Motor neuron (in vitro differentiated cells): ENCODE measurements at places on chromosomes 6 and 20. TPM values are rescaled to one million over a fixed set of nuclear protein-coding genes. Genes with fewer than 3 reads are reported as not detected.

ENPP3 gene
- total RNA-seq, result 0.21 TPM in 1 of 2 replicates, not detected in the other

GRCh38 chr20:51042657-51043247, 19.8 kb upstream of the KCNG1 start:
- ATAC-seq, result peak; percentile 31

- no peak for ATAC-seq
Observed at GRCh38 chr20:52682237-52682636, 289.9 kb upstream of the TSHZ2 start.

DNA sequence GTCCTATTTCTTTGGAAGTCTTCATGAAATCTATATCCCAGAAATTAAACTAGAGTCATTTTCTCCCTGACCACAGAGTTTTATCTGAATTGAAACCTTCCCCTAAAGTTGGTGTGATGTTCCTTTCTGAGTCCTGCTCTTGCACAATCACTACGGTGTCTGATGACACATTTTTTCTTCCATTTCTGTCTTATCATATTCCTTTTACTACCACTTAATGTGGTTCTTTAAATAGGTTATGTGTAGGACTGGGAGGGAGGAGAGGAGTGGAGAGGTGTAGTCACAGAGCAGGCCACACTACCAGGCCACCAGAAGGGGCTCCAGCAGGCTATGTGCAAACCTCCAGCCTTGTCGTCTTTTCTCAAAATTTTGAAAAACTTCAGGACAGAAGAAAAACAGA, 39.7 kb upstream of the ATXN1 start:
- ATAC-seq, result no peak

DNA sequence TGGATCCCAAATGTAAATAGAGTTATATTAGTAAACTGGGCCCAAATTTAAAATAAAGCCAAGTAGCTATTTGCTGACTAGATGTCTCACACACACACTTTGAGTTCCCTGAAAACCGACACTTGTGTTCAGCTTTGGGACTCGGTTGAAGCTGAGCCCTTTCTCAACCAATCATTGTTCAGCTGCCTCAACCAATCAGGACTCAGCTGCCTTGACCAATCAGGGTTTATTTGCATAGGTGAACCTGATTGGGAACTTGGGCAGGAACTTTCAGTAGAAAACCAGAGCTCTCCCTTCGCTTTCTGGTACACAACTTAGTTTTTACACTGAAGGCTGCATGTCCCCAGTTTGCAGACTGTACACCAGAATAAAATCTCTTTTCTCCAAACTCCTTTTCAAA, 301.7 kb downstream of the FOXA2 start:
- no peak for ATAC-seq

PDE7B gene
- 0.26 and 0.41 TPM in 2 replicates for total RNA-seq

DNA sequence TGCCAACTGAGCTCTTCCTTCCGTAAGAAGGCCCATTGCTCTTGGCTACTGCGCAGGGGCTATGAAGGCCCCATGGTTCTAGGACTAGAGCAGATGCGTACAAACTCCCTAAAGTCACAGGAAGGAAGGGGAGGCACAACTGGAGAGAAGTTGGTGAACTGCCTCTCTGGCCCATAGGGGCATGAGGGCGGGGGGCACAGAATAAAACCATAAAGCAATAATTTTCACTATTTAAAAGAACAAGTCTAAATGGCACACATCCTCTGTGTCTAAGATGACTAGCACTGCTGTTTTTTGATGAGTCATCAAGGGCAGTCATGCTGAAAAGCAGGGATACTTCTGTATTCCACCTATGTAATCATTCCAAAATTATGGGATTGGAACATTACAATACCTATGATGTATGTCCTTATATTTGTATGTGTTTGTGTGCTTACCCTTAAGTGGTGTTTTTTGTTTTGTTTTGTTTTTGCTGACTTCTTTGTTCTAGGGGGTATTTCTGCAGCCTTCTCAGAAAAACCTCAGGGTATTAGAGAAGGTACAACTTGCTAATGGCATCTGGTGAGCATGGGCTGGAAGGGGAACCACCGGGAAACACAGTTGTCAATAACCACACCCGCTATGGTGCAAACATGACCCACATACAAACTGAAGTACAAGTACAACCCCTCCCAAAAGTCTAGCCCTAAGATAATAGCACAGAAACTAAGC, 36.9 kb downstream of the B4GALT5 start:
- ATAC-seq, result peak; percentile 77

MYH7B gene
- total RNA-seq, result 0.76 and 2.9 TPM in 2 replicates
